CD8-positive, alpha-beta memory T cell (primary cell): ENCODE measurements at places on chromosomes 16 and 17. TPM values are rescaled to one million over a fixed set of nuclear protein-coding genes. Genes with fewer than 3 reads are reported as not detected.

DNA sequence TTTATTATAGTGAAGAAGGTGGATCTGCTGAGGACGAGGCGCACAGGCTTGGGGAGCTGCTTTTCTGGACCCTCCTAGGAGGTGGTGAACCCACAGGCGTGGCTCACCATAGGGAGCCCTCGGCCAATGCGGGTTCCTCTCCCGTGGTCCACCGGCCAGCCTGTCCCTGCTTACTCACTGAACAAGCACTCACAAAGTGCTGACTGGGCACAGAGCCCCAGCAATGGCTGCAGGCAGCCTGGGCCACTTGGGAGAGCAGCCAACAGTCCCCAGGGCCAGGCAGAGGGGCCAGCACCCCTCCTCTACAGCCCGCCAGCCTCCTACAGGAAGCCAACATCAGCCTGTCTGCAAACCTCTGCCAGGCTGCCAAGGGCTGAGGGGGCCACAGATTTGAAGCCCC, 19.1 kb upstream of the NCBP3 start:
- no peak for DNase-seq

DNA sequence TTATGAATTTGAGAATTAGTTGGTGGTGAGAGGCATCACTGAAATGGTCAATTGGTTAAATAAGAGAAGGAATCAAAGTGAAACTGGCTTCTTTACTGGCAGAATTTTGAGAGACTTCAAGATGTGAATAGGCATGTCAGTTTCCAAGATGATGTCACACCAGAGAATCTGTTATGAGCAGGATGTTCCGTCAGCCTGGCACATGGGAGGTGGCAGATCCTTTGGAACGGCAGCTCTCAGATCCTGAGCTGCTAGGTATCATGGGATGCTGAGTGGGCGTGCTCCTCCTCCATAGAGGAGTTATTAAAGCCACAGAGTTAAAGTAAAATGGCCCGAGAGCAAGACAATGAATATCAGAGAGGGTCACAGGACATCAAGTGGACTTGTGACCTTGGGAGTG, 444.3 kb upstream of the HSBP1 start:
- DNase-seq: no peak

Gene CHD9NB
- 0.79 TPM for total RNA-seq

GRCh38 chr17:51668963-51669246, 408.6 kb downstream of the UTP18 start:
- no peak for DNase-seq

Gene NPIPB6
- total RNA-seq: 1.1 TPM

GRCh38 chr16:16007743-16008111, 58.3 kb downstream of the ABCC1 start:
- no peak for DNase-seq

DNA sequence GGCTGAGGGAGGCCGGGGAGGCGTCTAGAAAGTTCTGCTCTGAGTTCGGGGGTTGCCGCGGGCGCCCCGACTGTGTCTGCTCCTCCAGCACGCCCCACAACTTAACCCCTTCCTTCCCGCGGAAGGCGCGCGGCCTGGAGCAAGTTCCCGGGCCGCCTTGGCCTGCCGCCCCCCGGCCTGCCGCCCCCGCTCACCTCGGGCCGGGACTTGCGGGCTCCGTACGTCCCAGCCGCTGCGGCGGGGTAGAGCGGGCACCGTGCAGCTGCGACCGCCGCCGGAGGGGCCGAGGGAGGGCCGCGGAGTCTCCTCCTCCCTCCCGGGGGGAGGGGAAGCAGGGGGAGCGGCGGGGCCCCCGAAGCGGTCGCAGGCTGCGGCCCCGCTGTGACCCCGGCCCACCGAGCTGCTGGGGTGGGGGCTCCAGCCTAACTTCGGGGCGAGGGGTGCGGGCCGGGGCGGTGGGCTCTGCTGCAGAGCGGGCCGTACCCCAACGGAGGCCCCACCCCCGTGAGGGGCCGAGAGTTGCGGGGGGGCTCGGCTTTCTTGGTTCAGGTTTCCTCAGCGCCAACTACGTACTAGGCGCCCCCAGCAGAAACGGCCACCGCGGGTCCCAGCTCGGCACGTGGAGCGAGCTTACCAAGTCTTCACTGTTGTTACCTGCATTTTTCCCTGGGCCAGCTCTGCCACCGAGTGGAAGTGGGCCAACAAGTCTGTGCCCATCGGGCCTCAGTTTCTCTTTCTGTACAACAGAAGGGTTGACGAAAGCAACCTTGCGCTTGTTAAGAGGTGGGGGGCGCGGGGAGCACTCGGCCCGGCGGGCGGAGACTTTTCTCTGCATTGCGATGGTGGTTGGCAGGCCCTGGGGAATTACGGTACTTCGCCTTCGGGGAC, at the start of gene CCDC102A:
CCDC102A (minus strand) TSS at position 266 of the 888 bp plus-strand sequence. CDS start 7,394 bp downstream, outside the sequence.
- DNase-seq: peak; percentile 50

Gene KRTAP16-1
- total RNA-seq: not detected

Gene AOC3
- total RNA-seq: 1.3 TPM

Gene KRT9
- total RNA-seq: not detected

- DNase-seq: no peak
Observed at GRCh38 chr17:50892101-50892776, 26.1 kb upstream of the TOB1 start.

DNA sequence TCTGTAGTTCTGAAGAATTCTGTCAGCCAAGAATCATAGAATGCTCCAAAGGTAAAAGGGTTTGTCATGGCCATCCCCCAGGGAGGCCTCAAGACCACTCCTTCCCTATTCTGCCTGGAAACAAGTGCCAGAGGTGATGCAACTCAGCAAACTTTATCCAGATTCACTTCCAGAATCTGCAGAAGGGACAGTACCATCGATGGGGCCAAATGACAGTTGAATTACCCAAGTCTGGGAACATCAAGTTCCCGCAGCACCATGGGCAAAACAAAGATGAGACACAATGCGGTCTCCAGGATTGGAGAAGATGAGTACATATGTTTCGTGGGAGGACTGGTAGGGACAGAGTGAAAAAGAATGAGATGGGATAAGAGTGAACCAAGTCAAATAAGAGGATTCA, 13.7 kb upstream of the TAT start:
- DNase-seq: no peak

GRCh38 chr17:38458521-38458920, 30.3 kb downstream of the ARHGAP23 start:
- DNase-seq: no peak

DNA sequence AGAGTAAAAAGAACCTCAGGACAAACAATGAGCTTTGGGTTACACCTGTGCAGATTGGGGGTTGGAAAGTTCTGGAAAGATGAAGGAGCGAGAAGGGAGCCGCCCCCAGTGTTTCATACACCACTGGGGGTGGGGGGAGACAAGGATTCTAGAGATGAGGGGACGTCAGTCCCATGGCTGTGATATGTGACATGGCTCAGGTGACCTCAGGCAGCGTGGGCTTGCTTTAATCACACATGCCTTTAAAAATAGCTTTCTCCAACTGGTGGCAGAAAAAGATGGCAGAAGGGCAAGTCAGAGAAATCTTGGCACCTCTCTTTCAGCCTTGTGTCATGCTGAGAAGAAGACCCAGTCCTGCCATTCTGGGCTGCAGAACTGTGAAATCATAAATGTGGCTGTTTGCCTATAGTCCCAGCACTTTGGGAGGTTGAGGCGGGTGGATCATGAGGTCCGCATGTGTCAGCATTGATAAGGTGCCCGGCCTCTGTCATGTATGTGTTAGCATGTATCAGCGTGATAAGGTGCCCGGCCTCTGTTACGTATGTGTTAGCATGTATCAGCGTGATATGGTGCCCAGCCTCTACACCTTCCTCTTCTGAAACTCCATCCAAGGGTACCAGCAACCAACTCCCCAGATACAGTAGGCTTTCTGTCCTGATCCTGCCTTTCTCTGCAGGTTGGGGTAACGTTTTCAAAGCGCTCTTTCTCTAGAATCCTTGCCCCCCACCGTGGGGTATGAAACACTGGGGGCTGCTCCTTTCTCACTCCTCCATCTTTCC, 25.0 kb downstream of the WIPI1 start:
- DNase-seq: no peak

- no peak for DNase-seq
Observed at GRCh38 chr17:80119271-80119791, 17.9 kb downstream of the GAA start.

- DNase-seq: no peak
Observed at GRCh38 chr17:60524463-60525327, 1.3 kb downstream of the APPBP2 start.

GRCh38 chr16:14003074-14003570, 68.0 kb upstream of the MRTFB start:
- no peak for DNase-seq

Gene DBNDD1
- 0.13 TPM for total RNA-seq

Gene AKAP10
- 32.6 TPM for total RNA-seq

- DNase-seq: no peak
Observed at GRCh38 chr17:51298508-51299371, 38.4 kb downstream of the UTP18 start.

DNA sequence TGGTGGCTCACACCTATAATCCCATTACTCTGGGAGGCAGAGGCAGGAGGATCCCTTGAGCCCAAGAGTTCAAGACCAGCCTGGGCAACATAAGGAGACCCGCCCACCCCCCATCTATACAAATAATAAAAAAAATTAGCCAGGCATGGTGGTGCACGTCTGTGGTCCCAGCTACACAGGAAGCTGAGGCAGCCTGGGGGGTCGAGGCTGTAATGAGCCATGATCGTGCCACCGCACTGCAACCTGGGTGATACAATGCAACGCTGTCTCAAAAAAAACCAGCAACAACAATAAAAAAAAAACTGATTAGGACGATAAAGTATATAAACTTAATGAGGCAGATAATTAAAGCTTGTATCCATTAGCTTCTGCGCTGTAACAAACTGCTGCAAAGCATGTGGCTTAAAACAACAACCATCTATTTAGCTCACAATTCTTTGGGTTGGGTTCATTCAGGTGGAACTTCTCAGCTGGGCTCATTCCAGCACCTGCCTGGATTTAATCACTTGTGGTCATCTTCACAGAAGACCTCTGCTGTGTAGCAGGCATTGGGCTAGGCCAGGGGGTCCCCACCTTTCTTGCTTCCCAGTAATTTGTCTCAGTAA, 45.8 kb downstream of the LCMT1 start:
- DNase-seq: no peak

GRCh38 chr17:77308861-77309726, 168.3 kb downstream of the SEC14L1 start:
- DNase-seq: no peak

GRCh38 chr16:53090591-53091411, 36.0 kb downstream of the CHD9 start:
- DNase-seq: no peak

Gene GINS3
- 25.3 TPM for total RNA-seq

Gene CACNG4
- not detected for total RNA-seq

Gene TPSAB1
- not detected for total RNA-seq

Gene TBX6
- total RNA-seq: 0.71 TPM

- DNase-seq: no peak
Observed at GRCh38 chr16:52229471-52229870, 317.5 kb downstream of the TOX3 start.

- DNase-seq: no peak
Observed at GRCh38 chr16:50531901-50532300, 16.3 kb upstream of the NKD1 start.

DNA sequence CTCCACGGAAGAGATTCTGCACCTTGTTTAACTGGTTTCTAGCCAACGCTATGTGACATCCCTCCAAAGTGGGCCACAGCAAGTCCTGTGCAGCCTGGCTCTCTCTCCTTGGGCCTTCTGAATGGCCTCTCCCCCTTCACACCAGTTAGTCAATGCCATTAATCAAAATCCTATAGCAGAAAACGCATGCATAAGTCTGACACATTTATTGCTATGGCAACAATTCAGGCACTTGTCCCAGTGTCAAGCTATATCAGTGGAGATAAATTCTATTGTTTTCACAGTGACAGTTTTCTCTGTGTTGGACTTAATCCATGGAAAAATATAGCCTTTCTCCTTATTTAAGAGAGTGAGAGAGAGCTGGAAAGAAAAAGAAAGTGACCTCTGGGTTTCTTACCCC, 87.2 kb upstream of the TOX3 start:
- no peak for DNase-seq

DNA sequence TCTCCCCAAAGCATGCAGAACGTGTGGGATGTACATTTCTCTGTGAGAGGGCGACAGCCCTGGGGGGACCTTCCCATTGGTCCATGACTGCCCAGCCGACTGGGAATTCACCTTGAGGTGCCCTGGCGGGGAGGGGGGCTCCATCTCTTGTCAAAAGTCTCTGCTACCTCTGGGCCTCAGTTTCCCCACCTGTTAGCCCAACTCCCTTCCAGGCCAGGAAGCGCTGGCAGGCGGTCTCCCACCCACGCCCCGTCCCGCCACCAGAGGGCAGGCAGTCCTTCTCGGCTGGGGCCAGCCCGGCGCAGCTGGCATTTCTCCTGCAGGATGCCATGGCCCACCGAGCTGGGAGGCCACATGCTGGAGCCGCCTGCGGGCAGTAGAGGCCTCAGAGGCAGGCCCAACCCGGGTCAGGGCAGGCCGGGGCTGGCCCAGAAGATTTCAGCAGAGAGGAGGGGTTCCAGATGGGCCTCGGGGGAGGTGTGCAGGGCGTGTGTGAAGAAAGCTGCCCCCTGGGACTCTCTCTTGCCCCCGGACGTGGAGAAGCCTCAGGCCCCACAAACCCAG, 16.6 kb downstream of the CD7 start:
- peak; percentile 65 for DNase-seq

- peak; percentile 63 for DNase-seq
Observed at GRCh38 chr17:29005936-29006511, at the start of gene SEZ6. SEZ6 (minus strand) TSS chr17:29006033; CDS start chr17:29005869, 164 bp downstream.

GRCh38 chr16:69890114-69890891, 60.8 kb upstream of the CLEC18A start:
- DNase-seq: no peak

Gene FBXW10
- total RNA-seq: 0.11 TPM

- DNase-seq: peak; percentile 38
Observed at GRCh38 chr17:35801583-35802224, 6.3 kb upstream of the MMP28 start.

DNA sequence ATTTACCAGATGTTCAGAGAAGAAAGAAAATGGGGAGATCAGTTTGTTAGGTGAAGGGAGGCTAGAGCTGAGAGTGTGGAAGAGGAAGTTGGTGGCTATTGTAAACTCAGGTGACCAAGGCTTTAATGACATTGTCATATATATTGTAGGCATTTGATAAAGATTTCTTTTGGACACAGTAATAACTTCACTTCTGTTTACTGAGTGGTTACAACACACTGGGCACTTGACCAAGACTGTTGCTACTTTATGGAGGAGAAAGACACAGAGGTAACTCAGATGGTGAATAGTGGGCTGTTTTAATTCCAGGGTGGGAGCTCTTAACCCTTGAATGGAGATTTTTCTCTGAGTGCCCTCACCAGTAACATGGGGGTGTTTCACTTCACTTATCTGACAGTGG, 46.0 kb downstream of the TNRC6A start:
- no peak for DNase-seq

- no peak for DNase-seq
Observed at GRCh38 chr16:85563034-85563433, 50.1 kb upstream of the GSE1 start.

- DNase-seq: peak; percentile 67
Observed at GRCh38 chr17:48457080-48457836, 27.2 kb upstream of the SKAP1 start.

Gene ZNF821
- 5.3 TPM for total RNA-seq

Gene MPP3
- 0.15 TPM for total RNA-seq

Gene HS3ST3A1
- not detected for total RNA-seq

- DNase-seq: no peak
Observed at GRCh38 chr16:64589836-64590235, 532.0 kb downstream of the CDH11 start.

Gene KRTAP2-3
- total RNA-seq: not detected
